ENCODE measurements at places on chromosomes 2 and 18. TPM values are rescaled to one million over a fixed set of nuclear protein-coding genes. Genes with fewer than 3 reads are reported as not detected.

The OTOS gene
- not detected for polyA plus RNA-seq

The DPYSL5 gene
- 1.8 TPM for polyA plus RNA-seq

The NAT8 gene
- not detected for polyA plus RNA-seq

The WNT10A gene
- 0.02 TPM for polyA plus RNA-seq

The SCYGR6 gene
- not detected for polyA plus RNA-seq

- H3K36me3 ChIP-seq, result no peaks in the 10 kb centered on the region
- DNase-seq, result no peak
- no peaks in the 10 kb centered on the region for H3K27me3 ChIP-seq
- no peak overlapping the region for H3K27ac ChIP-seq
These were observed 183.1 kb downstream of the PID1 start for GRCh38 chr2:229087843-229088516.

- no peaks in the 10 kb centered on the region for H3K27me3 ChIP-seq
- H3K4me1 ChIP-seq, result no peaks in the 10 kb centered on the region
- peak; percentile 95 for DNase-seq
- H3K36me3 ChIP-seq, result no peaks in the 10 kb centered on the region
- no peak overlapping the region for H3K27ac ChIP-seq
- no peak overlapping the region for H3K4me3 ChIP-seq
These were observed 439.1 kb downstream of the EIPR1 start for GRCh38 chr2:2938481-2938880.

DNA sequence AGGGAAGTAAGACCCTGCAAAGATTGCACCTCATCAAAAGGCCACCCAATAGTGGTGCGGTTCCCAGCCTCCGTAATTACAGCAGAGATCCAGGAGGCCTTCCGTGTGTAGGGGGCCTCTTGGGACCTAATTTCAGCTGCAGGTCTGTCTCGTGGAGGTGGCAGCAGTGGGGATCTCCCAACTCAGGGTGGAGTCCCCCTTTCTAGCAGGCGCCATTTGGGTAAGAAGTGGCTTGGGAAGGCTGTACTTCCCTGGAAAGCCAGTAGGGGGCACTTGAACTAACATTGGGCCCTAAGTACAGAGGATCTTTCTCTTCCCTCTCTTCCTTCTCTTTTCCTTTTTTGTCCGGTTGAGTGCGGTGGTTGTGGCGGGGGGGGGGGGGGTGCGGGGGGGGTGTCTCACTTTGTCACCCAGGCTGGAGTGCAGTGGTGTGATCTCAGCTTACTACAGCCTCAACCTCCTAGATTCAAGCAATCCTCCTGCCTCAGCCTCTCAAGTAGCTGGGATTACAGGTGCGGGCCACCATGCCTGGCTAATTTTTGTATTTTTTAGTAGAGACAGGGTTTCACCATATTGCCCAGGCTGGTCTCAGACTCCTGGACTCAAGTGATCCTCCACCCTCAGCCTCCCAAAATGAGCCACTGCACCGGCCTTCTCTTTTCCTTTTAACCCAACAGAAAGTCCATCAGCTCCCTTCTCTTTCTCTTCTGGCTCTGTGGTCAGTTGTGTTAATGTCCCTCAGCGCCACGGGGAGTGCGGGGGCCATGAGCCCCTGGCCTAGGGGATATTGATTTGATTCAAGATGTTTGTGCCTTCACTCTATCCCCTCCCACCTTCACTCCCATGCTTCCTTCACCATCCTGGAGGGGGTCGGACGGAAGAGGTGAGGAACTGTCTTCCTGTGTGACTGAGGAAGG, 32.0 kb downstream of the CENPO start:
- no peaks in the 10 kb centered on the region for H3K27me3 ChIP-seq
- no peak overlapping the region for H3K27ac ChIP-seq
- peaks cover 27% of the 10 kb centered on the region for H3K36me3 ChIP-seq
- no peak overlapping the region for H3K4me3 ChIP-seq

GRCh38 chr2:197276156-197276555, 34.4 kb downstream of the ANKRD44 start:
- H3K4me1 ChIP-seq, result no peaks in the 10 kb centered on the region
- no peaks in the 10 kb centered on the region for H3K36me3 ChIP-seq
- no peak overlapping the region for H3K27ac ChIP-seq
- no peak overlapping the region for H3K4me3 ChIP-seq
- H3K27me3 ChIP-seq, result no peaks in the 10 kb centered on the region
- DNase-seq, result no peak

DNA sequence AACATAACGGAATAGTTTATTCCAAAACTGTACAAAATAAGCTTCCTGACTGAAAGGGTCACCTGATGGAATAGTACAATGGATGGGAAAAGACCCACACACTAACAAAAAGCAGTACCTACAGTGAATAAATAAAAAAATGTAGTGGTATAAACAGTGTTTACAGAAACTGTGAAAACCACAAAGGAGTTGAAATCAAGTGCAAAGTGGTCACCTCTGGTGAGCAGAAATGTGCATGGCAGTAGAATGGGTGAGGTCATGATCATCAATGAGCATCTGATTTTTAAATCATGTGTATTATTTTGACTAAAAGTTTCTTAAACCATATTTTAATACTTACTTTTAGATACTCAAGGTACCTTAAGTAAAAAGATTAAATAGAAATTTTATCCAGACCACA, 11.4 kb downstream of the WDSUB1 start:
- peaks cover 43% of the 10 kb centered on the region for H3K36me3 ChIP-seq
- no peak overlapping the region for H3K27ac ChIP-seq
- no peaks in the 10 kb centered on the region for H3K4me1 ChIP-seq
- H3K27me3 ChIP-seq, result no peaks in the 10 kb centered on the region
- DNase-seq, result no peak

- no peak for DNase-seq
- H3K4me1 ChIP-seq, result no peaks in the 10 kb centered on the region
- H3K36me3 ChIP-seq, result no peaks in the 10 kb centered on the region
- no peaks in the 10 kb centered on the region for H3K27me3 ChIP-seq
- no peak overlapping the region for H3K27ac ChIP-seq
- H3K4me3 ChIP-seq, result no peak overlapping the region
These were observed 453.8 kb downstream of the CDH2 start for GRCh38 chr18:27723168-27723567.

DNA sequence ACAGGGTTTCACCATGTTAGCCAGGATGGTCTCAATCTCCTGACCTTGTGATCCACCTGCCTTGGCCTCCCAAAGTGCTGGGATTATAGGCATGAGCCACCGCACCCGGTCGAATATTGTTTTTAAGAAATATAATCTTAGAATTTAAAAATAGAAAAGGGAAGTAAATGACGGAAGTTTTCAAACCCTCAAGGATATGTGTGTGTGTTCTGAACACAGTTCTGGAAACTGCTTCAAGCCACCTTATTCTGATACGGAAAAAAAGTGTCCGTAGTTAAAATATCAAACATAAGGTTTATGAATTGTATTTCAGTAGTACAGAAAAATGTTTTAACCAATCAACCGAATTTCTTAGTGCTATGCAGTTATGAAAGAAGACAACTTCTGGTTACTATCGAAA, 115.9 kb downstream of the UPP2 start:
- H3K4me3 ChIP-seq, result no peak overlapping the region
- H3K4me1 ChIP-seq, result peaks cover 14% of the 10 kb centered on the region
- H3K27ac ChIP-seq, result no peak overlapping the region
- H3K27me3 ChIP-seq, result no peaks in the 10 kb centered on the region
- DNase-seq, result no peak
- no peaks in the 10 kb centered on the region for H3K36me3 ChIP-seq

- DNase-seq, result no peak
- H3K27me3 ChIP-seq, result no peaks in the 10 kb centered on the region
- H3K4me3 ChIP-seq, result no peak overlapping the region
- no peak overlapping the region for H3K27ac ChIP-seq
- H3K36me3 ChIP-seq, result peaks cover 24% of the 10 kb centered on the region
- no peaks in the 10 kb centered on the region for H3K4me1 ChIP-seq
These were observed 14.7 kb upstream of the TTC32 start for GRCh38 chr2:19916385-19916950.

GRCh38 chr2:102235491-102235890, 48.7 kb downstream of the IL1RL2 start:
- no peak overlapping the region for H3K27ac ChIP-seq
- H3K4me1 ChIP-seq, result no peaks in the 10 kb centered on the region
- DNase-seq, result no peak
- H3K27me3 ChIP-seq, result no peaks in the 10 kb centered on the region
- H3K36me3 ChIP-seq, result no peaks in the 10 kb centered on the region
- H3K4me3 ChIP-seq, result no peak overlapping the region

GRCh38 chr18:49861659-49862058, 48.3 kb upstream of the ACAA2 start:
- no peak overlapping the region for H3K4me3 ChIP-seq
- no peaks in the 10 kb centered on the region for H3K27me3 ChIP-seq
- no peak for DNase-seq

DNA sequence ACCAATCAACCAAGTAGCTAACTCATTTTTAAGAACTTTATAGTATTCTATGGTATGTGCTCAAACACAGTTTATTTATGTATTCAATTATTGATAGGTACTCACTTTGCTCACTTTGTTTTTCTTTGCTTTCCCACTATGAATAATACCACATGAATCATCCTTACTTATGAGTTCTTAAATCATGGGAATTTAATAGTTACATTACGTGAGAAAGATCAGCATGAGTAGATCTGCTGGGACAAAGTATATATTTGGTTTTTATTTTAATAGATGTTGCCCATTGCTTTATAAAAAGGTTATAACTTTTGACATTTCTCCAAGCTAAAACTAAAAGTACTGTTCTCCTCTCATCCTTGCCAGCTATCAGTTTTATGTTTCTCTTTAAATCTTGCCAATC, 390.7 kb downstream of the LRATD1 start:
- no peaks in the 10 kb centered on the region for H3K27me3 ChIP-seq
- H3K4me3 ChIP-seq, result no peak overlapping the region
- no peak overlapping the region for H3K27ac ChIP-seq
- H3K36me3 ChIP-seq, result no peaks in the 10 kb centered on the region
- DNase-seq, result no peak
- no peaks in the 10 kb centered on the region for H3K4me1 ChIP-seq

DNA sequence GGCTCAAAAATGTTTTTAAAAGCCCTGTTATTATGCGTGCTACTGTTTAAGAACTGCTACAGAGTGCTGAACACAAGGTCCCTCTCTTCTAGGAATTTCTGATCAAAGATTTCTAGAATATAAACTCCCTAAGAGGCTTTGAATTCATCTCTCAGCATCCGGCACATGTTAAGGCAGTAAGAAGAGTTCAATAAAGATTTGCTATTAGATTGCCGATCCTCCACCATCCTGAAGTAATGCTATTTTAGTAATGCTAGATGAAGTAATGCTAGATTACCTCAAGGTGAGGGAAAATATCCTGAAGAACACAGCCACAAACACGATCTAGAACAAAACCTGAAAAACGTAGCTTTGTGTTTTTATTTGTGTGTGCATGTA, 949 bp upstream of the MYL12B start:
- no peaks in the 10 kb centered on the region for H3K27me3 ChIP-seq
- peaks cover 32% of the 10 kb centered on the region for H3K36me3 ChIP-seq
